CD4-positive, alpha-beta T cell treated with Interleukin-12 subunit alpha and Interleukin-12 subunit beta, for 1 hour (primary cell): ENCODE measurements at places on chromosomes 2 and 18.

DNA sequence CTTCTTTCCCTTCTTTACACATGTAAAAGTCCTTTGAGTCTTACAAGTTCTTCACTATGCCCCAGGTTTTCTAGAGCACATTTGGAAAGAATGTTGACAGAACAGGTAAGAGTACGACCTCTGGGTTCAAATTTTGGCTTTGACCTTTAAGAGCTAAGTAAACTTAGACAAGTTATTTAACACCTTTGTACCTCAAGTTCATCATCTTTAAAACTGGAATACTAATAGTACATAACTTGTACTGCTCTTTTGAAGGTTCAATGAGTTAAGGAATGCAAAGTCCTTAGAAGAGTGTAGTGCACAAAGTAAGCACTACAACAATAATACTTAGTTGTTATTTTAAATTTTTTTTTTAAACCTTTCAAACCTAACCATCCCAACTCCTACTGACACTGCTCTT, 156.6 kb downstream of the TMEFF2 start:
- DNase-seq = no peak

- no peak for DNase-seq
These were observed 507.1 kb downstream of the TMEM182 start for GRCh38 chr2:103268841-103269498.

DNA sequence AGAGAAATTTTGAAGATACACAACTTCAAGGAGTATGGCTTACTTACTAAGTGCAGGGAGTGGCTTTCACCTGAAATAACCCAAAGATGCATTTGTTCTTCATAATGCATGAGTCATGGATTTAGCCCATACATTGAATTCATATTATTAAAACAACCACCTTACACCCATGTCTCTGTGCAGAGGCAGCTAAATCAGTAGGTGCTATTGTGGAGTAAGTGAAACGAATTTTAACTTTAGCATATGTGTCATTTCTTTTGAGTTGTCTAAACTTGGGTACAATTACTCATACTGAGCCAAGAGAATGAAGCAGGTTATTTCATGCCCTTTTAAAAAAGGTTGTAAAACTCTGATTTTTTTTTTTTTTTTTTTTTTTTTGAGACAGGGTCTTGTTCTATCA, 11.0 kb upstream of the ANKRD29 start:
- DNase-seq = no peak

GRCh38 chr2:45637440-45637839, 14.0 kb upstream of the PRKCE start:
- no peak for DNase-seq

- no peak for DNase-seq
These were observed 58.9 kb downstream of the TXNL1 start for GRCh38 chr18:56579451-56579850.

DNA sequence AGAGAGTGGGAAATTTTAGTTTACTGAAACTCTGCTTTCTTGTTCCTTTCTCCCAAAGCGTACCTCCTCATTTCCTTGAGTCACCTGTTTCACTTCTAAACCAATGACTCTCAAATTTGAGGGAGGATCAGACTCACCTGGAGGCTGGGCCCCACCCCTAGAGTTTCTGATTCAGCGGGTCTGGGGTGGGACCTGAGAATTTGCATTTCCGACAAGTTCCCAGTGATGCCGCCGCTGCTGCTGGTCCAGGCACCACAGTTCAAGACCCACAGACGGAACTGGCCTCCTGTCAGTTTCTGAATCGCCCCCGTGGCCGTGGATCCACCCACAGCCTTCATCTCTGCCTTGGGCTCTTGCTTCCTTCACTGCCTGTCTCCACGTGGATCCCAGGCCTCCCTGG, 44.9 kb upstream of the PELI1 start:
- DNase-seq = no peak

DNA sequence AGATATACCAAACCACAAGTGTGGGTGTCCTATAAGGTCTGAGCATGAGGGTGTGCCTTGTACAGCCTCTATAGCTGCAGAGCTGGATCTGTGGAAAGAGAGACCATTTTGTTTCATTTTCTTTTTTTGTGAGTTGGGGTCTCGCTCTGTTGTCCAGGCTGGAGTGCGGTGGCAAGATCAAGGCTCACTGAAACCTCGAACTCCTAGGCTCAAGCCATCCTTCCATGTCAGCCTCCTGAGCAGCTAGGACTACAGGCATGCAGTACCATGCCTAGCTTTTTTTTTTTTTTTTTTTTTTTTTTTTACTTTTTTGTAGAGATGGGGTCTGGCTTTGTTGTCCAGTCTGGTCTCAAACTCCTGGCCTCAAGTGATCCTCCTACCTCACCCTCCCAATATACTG, 10.7 kb downstream of the KIF3C start:
- DNase-seq = no peak

DNA sequence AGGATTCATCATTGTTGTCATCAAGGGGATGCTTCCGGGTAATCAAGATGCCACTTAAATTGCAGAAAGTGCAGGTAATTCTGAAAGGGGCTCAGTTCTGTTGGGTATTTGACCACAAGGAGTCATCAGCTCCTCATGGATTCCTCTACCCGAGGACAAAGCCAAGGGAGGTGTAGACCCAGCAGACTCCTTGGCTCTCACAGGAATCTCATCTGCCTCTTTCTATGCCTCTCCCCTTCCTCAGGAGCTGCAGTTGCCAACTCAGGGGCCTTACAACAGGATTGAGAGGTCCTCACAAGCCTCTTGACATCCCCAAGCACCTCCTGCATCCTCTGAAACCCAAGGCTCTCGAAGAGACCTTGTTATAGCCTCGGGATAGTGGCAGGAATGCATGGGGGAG, 44.0 kb downstream of the ITGB6 start:
- DNase-seq = no peak

DNA sequence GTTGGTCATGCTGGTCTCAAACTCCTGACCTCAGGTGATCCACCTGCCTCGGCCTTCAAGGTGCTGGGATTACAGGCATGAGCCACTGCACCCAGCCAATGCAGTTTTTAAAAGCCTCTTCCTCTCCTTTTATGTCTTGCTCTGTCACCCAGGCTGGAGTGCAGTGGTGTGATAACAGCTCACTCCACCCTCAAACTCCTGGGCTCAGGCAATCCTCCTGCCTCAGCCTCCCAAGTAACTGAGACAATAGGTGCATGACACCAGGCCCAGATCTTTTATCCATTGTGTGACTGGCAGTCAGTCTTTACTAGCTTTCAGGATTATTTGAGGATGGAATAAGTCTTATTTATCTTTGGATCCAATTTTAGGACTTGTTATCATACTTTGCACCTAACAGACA, 13.2 kb downstream of the KCTD18 start:
- DNase-seq = no peak

DNA sequence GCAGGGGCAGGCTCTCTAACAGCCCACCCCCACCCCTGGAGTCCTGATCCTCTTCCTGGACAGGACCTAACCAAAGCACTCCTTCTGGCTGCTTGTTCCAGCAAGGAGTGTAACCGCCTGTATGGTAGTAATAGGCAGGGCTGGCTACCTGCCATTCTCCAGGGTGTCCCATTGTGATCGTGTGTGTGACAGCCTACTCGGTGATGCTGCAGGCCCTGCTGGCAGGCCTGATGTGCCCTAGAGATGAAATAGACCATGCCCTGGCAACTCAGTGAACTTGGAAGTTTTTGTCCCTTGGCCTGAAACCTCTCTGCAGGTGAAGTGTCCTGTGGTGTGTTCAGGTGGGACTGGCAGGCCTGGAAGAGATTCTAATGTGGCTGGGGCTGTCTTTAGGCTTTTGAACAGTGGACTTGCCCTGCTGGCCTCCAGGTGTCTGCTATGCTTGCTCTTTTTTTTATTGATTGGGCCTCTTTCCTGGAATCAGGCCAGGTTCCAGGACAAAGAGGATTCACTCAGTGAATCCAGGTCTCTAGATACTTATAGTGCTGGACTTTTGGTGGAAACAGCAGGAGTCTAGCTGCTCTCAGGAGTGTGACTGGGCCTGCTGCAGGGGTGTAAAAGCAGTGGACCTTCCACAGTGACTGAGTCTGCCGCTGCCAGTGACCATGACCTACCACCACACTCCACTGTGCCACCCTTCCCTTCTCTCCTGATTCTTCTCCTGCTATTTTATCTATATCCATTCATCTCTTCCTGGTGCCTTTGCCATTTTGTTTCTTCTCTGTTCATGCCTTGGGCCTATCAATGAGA, 132.1 kb downstream of the CTIF start:
- no peak for DNase-seq

- no peak for DNase-seq
These were observed 104.1 kb upstream of the FZD5 start for GRCh38 chr2:207873794-207874193.

- DNase-seq = no peak
These were observed 162.2 kb downstream of the LRRC30 start for GRCh38 chr18:7393080-7393479.

DNA sequence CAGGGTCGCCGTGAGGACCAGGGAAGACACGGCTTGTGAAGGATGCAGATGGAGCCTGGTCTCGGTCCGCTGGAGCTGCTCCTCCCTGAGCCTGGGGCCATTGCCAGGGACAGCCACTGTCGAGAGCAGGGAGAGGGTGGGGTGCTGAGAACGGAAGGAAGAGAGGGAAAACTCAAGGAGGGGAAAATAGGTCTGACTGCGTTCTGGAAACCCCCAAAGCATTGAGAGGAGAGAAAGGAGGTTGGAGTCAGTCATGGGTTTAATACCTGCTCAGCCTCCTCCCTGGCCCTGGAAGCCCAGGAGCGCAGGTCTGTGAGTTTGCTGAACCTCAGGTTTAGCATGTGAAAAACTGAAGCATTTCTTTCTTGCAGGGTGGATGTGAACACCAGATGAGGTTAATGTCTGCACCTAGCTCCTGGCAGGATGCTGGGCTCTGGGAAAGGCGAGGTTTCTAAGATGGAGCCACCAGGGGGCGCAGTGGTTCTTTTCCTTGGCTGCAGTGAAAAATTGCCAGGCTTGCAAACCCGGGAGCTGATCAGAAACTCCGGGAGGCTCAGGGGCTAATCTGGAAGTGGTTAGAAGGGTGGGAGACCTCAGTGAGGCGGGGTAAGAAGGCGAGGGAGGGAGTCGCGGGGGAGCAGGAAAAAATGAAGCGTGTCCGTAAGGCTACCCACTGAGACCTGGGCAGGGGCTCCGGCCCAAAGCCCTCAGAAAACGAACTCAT, 33.6 kb upstream of the RNF149 start:
- DNase-seq = peak; percentile 73

DNA sequence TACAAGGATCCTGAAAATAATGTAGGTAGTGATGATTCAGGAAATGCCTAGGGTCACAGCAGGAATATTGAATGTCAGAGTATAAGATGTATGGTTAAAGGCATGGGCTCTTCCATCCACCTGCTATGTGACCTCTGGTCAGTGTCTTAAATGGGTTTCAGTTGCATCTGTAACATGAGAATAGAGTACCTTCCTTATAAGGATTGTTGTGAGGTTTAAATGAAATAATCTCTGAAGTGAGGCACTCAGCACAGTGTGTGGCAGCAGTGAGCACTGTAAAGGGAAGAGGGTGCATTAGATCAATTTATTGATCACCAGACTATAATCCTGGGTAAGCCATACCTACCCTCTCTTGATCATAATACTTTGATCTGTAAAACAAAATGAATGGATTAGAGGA, 319.1 kb downstream of the SLC4A3 start:
- DNase-seq = no peak

GRCh38 chr18:8003878-8004675, 437.0 kb downstream of the PTPRM start:
- no peak for DNase-seq

GRCh38 chr18:34870555-34871310, 160.6 kb downstream of the DTNA start:
- no peak for DNase-seq

GRCh38 chr2:136024616-136025015, 39.2 kb upstream of the DARS1 start:
- no peak for DNase-seq

GRCh38 chr18:79856119-79857007, 58.6 kb downstream of the KCNG2 start:
- DNase-seq = no peak

GRCh38 chr18:31773774-31774476, 13.2 kb upstream of the SLC25A52 start:
- DNase-seq = no peak

DNA sequence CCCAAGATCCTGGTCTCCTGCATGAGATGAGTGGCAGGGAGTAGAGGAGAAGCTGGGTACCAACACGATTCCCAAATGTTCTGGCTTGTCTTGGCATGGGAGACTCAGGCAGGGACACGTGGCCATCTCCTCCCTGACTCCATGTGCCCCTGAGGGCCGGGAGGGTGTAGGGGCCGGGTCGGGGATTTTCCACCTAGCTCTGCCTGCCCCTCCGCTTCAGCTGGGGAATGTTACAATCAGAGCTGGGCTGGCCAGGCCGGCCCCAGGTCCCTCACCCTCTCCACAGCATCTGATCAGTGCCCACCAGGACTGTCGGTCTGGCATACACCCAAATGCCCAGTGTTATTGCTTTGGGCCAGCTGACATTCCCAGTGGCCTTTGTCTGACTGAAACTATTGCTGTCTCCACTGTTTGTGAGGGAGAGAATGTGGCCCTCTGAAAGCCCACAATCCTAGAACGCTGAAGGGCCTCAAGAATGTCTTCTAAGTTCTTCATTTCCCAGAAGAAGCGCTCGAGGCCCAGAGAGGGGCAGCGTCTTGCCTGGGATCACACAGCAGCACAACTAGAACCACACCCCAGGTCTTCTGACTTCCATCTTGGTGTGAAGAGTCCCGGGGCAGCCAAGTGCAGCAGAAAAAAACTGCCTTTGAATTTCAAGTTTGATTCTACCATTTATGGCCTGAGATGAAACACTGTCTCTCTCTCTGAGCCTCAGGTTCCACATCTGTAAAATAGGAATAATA, 23.2 kb downstream of the KCNK3 start:
- DNase-seq = no peak

GRCh38 chr2:27304488-27305240, 3.6 kb downstream of the UCN start:
- DNase-seq = no peak

- no peak for DNase-seq
These were observed 7.4 kb upstream of the RAB1A start for GRCh38 chr2:65137197-65137775.

GRCh38 chr2:32738939-32739338, 111.1 kb downstream of the TTC27 start:
- DNase-seq = no peak

DNA sequence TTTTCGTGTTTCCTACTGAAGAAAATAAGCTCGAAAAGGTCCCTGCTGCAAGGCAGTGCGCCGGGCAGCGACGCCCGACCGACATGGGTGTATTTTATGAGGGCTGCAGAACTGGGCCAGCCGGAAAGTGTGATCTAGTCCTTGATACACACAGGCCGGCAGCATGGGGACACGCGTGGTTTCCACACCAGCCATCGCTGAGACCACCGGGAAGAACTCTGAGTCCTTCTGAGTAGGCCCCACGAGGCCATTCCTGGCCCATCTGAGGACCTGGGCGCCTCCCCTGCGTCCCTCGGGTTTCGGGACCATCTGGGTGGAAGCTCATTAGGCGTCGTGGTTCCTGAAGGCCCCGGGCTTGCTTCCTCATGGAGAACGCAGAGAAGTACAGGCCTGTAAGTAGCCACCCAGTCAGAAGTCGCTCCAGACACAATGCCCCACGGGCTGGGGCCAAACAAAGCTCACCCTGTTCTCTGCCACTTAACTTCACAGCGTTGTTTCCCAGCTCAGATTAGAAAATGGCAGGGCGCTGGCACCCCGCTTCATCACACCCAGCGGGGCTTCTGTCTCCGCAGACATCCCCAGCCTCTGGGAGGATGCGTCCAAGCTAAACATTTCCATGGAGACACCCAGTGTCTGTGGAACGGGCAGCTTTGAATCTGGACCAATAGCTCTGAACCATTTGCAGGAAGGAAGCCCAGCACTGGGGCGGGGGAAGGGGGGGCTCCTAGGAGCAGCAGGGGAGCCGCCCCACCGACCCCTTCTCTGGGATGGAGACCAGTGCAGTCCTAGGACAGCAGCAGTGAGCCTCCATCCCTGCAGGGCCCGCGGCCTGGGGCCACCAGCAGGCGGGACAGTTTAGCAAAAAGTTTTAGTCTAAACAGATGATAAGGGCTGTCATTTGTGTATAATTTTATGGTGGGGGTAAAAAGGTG, 2.4 kb downstream of the NFATC1 start:
- no peak for DNase-seq
